Activated B cell treated with CpG ODN at 0.5 μM for 24 hours (primary cell): ENCODE measurements at places on chromosomes 1 and 21.

DNA sequence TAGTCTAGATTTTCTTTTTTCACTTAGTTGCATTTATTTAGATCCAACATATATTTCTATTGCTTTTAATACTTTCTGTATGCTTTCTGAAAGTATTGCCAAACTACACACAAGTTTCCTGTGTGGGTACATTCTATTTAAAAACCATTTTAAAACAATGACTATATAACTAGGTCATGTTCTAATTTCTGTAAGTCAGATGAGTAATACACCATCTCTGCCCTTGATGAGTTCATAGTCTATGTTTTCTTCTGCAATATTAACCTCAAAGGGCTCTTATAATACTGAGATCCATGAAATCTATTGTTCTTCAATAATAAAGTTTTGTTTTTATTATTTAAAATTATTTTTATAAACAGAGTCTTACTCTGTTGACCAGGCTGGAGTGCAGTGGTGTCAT is 68.3 kb downstream of the RNASEL start:
- DNase-seq: no peak

- no peak for DNase-seq
Measured at GRCh38 chr1:63714482-63714760, 59.4 kb upstream of the ROR1 start.

DNA sequence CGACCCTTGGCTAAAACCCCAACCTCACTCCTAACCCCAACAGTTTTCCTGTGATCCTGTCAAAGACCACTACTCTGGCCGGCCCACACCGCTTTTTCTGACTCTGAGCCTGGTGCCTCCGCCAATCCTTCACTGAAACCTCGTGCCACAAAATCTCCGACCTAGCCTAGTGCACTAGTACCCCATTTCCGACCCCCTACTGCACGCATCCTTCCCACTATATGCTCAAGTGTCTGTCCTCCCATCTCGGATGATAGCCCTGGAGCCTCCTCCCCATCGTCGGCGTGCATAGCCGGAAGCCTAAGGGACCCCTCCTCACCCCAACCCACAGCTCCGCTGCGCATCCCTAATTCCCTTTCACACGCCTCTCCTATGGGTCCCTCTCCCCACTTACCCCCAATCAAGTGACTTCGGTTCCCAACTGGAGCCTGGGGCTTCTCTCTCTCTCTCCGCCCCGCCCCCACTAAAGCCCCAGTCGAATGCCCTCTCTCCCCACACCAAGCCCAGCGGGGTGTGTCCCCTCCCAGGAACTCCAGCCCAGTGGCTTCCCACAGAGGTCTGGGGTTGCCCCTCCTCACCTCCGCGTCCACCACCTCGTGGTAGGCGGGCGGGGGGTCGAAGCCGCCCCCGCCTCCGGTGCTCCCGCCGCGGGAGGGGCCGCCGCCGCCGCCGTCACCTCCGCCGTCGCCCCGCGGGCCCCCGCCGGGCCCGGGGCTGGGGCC is 791 bp downstream of the USP24 start:
- DNase-seq: peak; percentile 58

- no peak for DNase-seq
Measured at GRCh38 chr1:206658981-206659273, 23.6 kb downstream of the DYRK3 start.

- DNase-seq: no peak
Measured at GRCh38 chr1:101967871-101968270, 28.9 kb downstream of the OLFM3 start.

GRCh38 chr1:223201967-223202366 is 58.9 kb upstream of the TLR5 start:
- no peak for DNase-seq

- DNase-seq: no peak
Measured at GRCh38 chr1:90356101-90356500, 361.0 kb downstream of the BARHL2 start.

DNA sequence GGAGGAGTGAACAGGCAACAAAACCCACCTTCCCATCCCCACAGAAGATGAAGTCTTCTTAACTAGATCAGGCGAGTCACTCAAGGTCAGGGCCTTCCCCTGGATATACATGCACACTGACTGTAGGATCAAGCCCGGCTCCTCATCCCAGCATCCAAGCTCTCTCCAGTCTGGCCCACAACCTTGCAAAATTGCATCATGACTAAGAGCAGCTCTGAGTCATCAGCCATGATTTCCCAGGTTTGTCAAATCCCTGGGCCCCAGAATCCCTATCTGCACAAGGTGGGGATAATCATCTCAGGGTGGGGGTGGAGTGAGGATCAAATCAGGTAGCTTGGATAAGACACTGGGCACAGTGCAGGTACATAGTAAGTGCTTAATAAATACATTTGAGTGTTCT is 199.3 kb upstream of the GRIK3 start:
- no peak for DNase-seq
